NCI-H446 treated with DMSO at 0.1 percent for 48 hours (cell line): ENCODE measurements at places on chromosomes 1 and 21.

DNA sequence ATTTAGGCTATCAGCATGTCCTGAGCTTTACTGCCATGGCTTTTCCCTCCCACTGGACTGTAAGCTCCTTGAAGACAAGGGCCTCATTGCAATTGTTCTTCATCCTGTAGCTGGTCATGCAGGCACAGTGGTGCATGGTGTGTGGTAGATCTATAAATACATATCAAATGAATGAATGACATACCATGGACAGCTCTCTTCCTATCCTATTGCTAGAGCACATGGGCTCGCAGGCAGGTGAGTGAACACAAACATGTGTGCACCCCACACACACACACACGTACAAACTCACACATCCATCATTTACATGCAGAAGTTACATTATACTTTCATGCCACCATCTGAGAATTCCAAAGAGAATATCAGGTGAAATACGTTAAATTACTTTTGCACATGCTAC lies 172.9 kb upstream of the RUNX1 start:
- DNase-seq, result no peak

DNA sequence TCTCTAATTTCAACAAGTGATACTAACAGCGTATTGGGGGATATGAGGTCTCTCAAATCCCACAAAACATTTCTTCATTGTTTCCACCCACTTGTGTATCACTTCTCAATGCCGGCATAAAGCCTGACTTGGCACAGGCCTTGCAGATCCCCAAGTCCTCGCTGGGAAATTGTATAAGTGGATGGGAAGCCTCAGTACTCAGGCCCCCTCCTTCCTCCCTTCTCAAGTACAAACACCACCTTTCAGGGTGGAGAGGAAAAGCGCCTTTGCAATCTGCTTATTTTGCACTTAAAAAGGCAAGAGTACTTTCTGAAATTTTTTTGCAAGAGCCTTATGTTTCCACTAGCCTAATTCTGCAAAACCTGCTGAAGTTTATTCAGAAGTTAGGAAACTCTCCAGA lies 25.8 kb upstream of the KLHDC8A start:
- DNase-seq, result no peak

- no peak for DNase-seq
Measured at GRCh38 chr21:27315373-27315772, 348.5 kb upstream of the ADAMTS5 start.

- DNase-seq, result no peak
Measured at GRCh38 chr1:109950509-109950908, 34.1 kb upstream of the AHCYL1 start.

- no peak for DNase-seq
Measured at GRCh38 chr1:155793213-155793612, 63.8 kb downstream of the GON4L start.

GRCh38 chr1:206491616-206492015 lies 15.7 kb upstream of the RASSF5 start:
- DNase-seq, result no peak

DNA sequence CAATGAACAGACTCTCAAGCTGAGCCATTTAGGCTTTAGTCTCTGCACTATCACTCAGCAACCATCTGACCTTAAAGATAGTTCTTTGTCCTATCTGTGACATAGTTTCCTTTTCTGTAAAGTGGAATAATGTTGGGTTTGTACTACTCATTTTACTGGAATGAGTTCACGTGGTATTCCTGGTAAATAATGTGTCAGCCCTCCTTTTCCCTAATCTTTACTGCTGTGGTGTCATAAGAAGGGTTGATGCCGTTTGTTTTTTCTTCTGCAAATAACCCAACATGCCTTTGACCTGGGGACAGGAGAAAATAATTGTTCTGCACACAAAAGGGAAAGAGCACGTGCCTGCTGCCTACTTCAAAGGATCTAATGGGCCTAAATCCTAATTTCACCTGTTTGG lies 297.8 kb downstream of the BRINP3 start:
- no peak for DNase-seq

GRCh38 chr1:168687816-168688215 lies 41.2 kb downstream of the DPT start:
- no peak for DNase-seq

DNA sequence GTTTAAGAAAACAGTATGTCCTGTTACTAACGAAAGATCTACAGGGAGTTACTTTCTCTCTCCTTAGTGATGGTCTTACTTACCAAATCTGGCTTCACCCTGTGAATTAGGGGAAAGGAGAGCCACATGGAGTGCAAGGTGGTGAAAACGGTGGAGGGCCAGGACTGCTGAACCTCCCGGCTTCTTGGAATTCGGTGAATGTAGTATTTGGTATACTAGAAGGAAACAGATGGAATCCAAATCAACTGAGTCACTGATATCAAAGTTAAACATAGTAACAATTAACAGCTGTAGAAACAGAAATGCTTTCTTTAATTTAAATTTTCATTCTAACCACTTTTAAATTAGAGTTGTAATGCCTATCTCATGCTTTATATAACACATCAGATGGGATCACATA lies 45.7 kb downstream of the ALG14 start:
- no peak for DNase-seq

GRCh38 chr1:204447736-204448135 lies 36.1 kb upstream of the PPP1R15B start:
- no peak for DNase-seq

- DNase-seq, result no peak
Measured at GRCh38 chr1:55213151-55213884, 1.8 kb downstream of the USP24 start.

- no peak for DNase-seq
Measured at GRCh38 chr1:203265541-203265940, 36.1 kb upstream of the CHIT1 start.

DNA sequence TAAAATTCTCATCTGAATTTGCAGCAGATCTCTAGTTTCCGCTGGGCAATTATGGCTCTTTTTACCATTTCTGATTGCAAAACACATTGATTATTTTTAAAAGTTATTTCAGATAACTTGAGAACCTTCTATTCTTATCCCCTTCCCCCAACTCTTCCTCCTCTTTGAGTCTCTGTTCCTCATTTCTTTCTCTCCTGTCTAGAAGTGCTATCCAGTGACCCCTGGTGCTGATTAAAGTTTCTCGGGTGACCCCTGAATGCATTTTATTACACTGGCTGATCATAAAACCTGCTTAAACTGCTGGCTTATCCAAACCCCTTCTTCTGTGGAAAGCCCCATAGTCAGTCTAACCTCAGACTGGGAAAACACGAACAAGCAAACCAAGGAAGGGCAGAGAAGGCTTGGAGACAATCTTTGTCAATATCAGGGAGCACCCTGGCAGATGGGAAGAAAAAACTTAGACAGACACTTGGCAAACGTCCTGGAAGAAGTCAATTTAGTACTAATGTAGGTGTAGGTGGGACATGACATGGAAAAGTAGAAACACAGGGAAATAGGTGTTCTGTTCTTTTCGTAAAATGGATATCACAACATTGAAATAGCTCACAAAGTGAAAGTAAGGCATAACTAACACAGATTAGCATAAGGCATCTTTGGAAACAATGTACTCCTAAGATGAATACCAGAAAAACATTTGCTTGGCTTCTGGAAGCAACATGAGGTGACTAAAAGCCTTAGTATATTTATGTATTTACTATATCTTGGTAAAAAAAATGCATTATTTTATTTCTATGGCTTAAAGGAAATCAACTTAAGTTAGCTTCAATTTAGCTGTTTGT lies 61.4 kb downstream of the GORAB start:
- DNase-seq, result peak; percentile 82

DNA sequence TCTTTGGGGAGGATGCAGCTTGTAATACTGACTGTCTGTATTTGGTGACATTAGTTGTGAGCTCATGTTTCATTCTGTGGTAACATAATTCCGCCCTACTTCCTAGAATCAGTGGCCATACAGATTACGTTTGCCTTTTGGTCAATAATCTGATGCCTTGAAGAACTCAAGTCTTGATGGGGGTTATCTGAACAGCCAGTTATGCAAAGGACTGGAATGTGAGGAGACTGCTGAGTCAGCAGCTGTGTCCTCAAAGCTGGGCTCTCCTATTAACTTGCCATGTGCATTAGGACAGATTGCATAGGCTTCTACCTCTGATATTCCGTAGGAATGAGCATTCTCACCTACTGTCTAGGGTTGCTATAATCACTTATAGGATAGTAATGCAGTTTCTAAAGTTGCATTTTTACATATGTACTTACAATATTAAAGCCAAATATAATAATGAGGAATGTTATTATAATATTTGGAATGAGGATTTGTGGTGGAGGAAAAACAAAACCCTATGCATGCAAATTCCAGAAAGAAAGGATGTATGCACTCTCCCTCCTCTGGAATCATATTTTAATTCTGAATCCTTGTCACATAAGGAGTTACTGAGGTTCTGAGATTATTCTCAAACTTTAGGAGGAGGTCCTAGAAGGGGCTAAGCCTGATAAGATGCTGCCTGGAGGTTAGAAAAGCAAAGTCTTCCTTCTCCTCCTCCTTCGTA lies 116.0 kb downstream of the NOS1AP start:
- DNase-seq, result no peak

- DNase-seq, result no peak
Measured at GRCh38 chr1:178500936-178501554, 4.3 kb upstream of the CLEC20A start.

DNA sequence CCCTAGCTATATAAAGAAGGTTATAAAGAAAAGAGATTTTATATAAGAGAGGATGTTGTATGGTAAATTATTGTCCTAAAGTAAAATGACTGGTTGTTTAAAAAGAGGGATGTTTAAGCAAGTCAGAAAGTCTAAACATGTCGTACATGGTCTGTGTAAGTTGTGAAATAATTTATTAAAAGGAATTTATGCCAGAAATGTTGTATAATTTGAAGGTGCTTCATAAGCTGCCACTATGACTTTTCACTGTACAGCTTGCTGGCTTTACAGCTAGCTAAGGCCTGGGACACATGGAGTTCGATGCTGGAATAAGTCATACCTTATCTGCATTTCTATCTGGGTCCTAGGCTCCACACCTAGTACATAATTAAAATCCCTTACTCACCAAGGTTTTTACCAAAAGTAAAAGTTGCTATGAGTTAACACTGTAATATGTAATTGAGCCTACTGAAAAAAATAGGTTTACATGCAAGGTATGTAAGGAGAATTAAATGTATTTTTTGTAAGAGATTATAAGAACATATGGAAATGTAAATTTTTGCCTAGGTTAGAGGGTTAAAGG lies 59.0 kb upstream of the EDEM3 start:
- no peak for DNase-seq

- no peak for DNase-seq
Measured at GRCh38 chr1:151347523-151348246, 633 bp upstream of the RFX5 start.

- DNase-seq, result no peak
Measured at GRCh38 chr1:43324810-43325209, 12.8 kb upstream of the MPL start.

DNA sequence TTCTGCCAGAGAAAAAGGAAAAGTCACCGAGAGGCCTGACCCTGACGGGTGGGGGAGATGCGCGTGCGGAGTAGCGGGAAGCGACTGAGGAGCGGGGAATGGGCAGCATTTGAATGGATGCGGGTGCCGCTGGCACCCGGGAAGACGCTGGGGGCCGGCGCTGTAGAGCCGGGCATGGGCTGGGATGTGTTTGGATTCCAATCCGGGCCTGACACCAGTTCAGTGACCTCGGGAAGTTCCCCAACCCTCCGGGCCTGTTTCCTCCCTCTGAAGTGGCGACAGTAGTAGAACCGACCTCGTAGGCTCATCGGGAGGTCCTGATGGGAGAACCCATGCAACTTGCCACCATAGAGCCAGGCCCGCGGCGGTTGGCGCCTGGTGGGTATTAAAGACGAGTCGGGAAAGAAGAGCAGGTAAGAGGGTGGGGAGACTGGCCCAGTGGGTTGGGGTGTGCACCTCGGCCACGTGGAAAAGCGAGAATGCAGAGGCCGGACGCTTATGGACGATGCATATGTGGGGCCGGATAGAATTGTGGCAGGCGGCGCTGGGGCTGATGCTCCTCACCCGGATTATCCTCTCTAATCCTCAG lies 642 bp upstream of the SLC16A1 start:
- DNase-seq, result no peak
